GM23338 (cell line): ENCODE measurements at places on chromosomes 1 and 21.

- peak; percentile 80 for DNase-seq
Observed at GRCh38 chr1:65687428-65688214, 105.1 kb upstream of the PDE4B start.

GRCh38 chr1:164739189-164739588, 180.2 kb downstream of the PBX1 start:
- DNase-seq: no peak

DNA sequence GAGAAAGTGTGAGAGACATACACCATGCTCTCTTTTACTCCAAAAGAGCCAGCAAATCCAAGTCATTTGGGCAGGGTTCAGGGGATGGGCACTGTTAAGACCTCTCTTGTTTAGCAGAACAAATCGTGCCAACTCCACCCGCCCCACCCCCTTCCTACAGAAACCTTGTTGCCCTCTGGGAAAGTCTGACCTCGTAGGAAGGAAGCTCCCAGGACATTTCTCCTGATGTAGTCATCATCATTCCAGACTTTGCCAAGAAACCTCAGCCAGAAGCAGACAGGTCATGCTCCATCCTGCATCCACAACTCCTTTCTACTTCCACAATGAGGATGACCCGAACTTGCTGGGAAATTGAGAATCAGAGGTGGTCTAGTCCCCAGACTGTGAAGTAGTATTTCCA, 57.7 kb downstream of the UBE2T start:
- no peak for DNase-seq

- no peak for DNase-seq
Observed at GRCh38 chr1:112322983-112323678, 72.9 kb upstream of the CTTNBP2NL start.

- DNase-seq: no peak
Observed at GRCh38 chr1:33763406-33763805, 100.5 kb upstream of the HMGB4 start.

- no peak for DNase-seq
Observed at GRCh38 chr1:154191990-154192461, at the start of gene TPM3. TSS of gene TPM3 (minus strand) at chr1:154192100. CDS start at chr1:154192018, 82 bp downstream.

DNA sequence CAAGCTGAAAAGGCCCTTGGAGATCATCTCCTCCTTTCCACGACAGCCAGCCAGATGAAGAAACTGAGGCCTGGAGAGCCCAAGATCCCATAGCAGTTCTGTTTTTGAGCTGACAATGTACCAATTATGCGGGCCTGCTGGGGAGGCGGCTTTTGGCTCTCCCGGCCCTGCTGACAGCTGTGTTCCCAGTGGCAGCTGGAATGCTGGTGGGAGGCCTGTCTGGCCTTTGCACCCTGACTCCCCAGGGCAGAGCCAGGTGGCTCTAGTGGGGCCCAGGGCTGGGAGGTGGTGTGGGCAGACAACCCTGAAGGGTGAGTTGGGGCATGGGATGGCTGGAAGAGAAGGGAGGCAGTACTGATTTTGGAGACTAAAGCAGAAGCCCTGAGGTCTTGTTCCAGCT, 30.7 kb upstream of the WASF2 start:
- no peak for DNase-seq

GRCh38 chr1:32684167-32684811, 18.3 kb downstream of the SYNC start:
- no peak for DNase-seq

DNA sequence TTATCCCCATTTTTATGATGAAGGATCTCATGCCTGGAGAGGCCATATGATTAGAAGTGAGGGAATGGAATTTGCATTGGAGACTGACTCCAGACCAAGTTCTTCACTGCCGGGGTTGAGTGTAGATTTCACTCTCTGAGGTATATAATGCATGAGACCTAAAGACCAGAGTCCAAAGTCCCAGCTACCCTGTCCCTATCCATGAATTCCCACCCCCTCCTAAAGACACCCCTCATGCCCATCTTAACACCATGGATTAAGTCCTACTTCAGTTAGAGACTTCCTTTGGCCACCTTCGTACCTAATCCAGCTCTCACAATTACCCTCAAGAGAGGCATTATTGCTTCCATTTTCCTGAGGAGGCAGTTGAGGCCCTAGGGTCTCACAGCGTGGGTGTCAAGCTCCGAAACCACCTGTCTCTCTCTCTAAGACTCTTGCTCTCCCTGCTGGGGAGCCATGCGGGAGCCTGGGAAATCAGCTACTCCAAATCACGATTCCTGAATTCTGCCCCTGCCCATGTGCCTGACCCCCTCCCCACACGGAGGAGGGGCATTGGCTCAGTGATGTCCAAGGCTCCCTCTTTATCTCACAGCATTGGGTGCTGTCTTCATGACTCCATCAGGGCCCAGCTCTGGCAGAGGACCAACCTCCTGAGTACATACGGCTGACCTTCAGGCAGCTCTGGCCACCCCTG, 11.7 kb upstream of the FOXO6 start:
- DNase-seq: no peak

DNA sequence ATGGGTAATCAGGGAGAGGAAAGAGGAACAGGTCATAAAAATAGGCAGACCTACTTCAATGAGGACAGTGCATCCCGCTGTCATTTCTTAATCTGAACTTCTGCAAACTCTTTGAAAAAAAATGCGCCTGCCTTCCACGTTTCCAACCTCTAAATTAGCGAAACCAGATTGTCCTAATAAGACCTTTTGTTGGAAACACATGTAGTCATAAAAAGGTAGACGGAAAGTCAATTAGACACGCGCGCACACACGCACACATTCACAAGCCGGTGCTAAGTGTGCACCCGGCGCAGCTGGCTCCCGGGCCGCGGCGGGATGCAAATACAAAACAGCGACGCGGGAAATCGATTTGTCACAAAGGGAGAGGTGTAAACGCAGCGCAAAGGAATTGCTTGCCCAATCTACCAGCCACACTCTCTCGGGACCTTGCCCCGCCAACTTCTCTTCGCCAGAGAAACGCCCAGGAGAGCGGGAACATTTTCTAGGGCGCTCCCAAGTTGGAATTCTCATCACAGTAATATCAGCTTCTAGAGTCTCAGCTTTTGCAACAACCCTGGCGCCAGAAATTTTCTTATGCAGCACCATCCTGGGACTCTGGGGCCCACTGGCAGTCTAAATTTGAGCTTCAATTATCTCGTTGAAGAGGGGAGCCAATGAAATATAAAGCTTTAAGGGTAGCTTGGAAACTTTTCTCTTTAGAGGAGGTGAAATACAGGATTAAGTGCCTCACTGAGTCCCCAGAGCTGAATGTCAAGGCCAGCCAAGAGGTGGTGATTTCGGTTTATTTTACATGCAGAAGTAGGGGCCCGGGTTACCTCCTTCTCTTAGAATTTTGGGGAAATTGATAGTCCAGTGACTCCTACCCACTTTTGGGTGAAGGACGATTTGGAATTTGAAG, 4.5 kb downstream of the PRRX1 start:
- DNase-seq: peak; percentile 73

DNA sequence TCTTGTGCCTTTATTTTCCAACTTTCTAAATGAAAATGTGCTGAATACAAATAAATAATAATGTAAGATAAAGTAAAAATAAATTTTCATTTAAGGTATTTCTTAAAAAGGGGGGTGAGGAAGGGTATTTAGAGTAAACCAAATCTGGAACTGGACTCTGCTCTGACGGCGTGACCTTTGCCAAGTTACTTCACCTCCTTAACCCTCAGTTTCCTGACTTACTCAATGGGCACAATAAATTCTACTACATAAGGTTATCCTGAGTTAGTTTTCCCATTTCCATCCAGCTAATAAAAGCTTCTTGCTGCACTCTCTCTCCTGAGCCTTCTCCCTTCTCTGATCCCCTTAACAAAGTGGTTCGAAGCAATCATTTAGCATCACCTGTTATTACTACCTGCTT, 93.9 kb downstream of the NID1 start:
- DNase-seq: no peak

DNA sequence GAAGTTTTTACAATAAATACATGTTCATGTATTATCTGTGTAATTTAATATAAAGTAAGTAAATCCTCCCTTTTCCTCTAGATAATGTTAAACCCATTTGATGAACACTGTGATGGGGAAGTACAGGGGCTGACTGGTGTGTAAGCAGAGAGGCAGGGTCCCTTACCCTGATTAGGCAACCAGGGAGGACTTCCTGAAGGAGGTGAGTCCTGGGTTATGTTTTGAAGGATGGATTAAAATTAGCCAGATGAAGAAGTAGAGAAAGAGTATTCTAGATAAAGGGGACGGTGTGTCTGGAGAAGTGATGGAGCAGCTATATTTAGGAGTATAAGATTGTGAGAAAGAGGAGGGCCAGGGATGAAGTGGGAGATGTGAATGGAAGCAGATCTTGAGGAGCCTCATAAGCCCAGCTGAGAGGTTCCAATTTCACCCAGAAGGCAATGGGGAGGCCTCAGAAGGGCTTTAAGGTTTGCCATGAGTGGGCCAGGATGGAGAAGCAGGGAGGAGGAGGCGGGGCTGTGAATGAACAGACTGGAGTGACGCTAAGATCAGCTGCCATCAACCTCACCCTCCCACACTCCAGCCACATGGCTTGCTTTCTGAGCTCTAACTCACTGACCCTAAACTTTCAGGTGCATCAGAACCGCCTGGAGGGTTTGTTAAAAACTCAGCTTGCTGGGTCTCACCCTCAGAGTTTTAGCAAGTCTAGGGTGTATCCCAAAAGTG, 30.9 kb upstream of the ID3 start:
- DNase-seq: no peak

DNA sequence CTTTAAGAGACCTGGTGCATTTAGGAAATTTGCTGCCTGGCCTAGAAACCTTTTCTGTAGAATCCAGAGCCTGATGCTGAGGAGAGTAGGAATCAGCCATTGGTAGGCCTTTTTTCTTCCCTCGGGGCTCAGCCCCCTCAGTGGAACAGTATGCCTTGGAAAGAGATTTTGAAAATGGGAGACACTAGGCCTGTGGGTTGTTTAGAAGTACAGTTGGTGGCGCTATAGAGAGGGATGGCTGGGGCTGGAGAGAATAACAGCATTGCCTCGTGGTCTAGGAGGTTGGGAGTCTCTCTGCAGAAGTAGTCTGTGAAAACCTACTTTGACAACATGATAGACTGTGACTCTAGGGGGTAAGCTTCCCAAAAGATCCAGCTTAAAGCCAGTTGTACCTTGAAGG, 8.2 kb downstream of the KIF2C start:
- peak; percentile 50 for DNase-seq
